ENCODE measurements at places on chromosomes 7 and 10.

DNA sequence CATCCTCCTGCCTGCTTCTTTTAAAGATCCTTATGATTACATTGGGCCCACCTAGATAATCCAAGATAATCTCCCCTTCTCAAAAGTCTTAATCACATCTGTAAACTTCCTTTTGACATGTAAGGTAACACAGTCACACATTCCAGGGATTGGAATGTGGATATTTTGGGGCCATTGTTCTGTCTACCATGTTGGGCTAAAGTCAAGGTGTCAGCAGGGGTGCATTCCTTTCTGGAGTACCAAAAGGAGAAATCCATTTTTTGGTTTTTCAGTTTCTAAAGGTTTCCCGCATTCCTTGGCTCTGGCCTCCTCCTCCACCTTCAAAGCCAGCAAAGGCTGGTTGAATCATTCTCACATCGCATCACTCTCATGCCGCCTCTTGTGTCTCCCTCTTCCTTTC lies 197.6 kb upstream of the NFE2L3 start:
- no peak for DNase-seq

DNA sequence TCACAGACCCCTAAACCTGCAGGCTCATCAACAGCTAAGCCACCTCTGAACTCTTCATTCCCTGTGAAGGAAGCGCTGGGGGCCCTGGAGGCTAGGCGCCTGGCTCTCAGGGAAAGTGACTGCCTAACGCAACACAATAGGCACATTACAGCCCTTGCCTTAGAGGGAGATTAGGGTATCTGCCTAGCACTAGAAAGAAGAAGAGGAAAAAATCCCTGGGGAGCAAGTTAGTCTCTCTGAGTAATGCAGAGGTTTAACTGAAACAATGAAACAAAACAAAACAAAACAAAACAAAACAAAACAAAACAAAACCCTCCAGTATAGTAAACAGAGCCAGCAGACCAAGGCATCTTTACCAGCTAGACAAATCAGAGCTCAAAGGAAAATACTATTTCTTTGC lies 2.6 kb downstream of the ZNF777 start:
- DNase-seq, result no peak

DNA sequence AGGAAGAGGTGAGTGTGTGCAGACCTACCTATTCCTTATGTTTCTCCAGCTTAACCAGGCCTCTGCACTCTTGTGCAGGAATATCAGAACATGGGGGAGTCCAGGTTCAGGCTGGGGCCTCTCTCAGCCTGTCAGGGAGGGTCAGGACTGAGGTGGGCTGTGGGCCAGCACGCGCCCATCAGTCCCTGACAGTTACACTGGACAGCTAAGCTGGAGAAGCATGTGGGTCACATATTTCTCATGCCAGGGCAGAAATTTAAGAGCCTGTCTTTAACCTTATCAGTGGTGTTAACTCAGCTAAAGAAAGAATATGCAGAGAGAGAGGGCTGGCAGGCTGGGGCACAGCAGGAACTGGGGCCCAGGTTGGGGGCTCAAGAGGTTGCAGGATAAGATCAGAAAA lies 8.7 kb upstream of the POLD2 start:
- peak; percentile 86 for DNase-seq

GRCh38 chr10:132100091-132100481 lies 34.3 kb downstream of the JAKMIP3 start:
- DNase-seq, result no peak

DNA sequence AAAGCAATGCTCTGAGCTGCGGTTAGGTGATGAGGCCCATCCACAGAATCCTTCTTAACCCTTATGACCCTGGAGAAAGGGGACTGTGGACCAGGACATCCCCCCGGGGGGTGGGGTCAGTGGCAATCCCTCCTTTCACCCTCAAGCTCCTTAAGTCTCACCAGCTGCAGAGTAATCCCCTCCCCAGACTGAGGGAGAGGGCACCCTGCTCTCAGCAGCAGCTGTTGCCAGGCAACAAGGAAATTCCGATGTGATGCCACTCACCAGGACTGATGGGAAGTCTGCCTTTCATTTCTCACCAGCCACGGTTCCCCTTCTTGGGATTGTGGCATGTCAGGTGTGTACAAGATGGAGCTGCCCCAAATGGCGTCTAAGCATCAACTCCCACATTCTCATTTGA lies 129.6 kb downstream of the DOCK1 start:
- no peak for DNase-seq

DNA sequence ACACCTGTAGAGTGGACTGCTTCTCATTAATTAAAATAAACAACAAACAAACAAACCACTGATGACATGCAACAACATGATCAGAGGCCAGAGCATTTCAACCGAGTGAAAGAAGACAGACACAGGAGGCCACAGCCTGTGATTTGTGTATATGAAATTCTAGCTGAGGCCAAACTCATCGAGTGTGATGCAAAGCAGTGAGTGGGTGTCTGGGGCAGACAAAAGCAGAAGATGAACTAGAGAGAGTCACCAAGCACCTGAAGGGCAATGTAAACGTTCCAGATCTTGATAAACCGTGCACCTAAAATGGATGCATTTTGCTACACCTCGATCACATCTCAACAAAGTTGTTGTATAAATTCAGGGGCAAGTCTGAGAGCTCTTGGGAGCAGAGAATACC lies 108.4 kb downstream of the KLF6 start:
- DNase-seq, result no peak

- peak; percentile 67 for DNase-seq
Measured at GRCh38 chr10:100364735-100365391, 17.8 kb downstream of the SCD start.

- DNase-seq, result no peak
Measured at GRCh38 chr10:18665815-18666558, 6.8 kb downstream of the ARL5B start.

DNA sequence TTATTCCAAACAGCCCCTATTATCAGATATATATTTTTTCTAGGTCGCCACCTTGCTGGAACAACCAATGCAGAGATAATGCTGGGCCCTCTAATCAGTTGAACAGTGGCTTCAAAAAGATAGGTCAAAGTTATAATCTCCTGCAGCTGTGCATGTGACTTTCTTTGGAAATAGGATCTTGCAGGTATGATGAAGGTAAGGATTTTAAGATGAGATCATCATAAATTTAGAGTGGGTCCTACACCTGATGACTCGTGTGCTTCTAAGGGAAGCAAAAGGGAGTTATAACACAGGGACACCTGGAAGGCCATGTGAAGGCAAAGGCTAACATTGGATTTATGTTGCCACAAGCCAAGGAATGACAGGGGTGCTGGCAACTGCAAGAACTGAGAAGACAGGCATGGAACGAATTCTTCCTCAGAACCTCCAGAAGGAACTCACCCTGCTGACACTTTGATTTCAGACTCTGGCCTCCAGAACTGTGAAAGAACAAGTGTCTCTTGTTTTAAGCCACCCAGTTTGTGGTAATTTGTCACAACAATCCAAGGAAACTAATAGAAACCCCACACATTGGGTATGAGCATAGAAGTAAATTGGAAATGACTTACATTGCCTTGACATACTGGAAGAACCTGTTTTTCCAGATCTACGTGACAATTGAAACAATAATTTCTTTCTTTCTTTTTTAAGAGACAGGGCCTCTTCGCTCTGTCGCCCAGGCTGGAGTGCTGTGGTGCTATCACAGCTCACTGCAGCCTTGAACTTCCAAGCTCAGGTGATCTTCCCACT lies 34.4 kb downstream of the CCDC71L start:
- DNase-seq, result no peak

DNA sequence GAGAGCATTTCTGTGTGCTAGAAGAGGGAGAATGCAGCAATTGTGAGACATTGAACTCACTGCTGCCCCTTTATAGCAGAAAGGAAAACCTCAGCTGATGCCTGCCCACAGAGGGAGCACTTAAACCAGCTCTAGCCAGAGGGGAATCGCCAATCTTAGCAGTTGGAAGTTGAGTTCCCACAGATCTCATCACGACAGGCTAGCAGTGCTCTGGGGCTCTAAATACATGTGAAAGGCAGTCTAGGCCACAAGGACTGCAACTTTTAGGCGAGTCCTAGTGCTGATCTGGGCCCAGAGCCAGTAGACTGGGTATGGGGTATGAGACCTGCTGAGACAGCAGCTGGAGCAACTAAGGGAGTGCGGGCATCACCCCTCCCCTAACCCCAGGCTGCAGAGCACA lies 25.2 kb upstream of the PRR15 start:
- DNase-seq, result no peak

- DNase-seq, result no peak
Measured at GRCh38 chr7:11829954-11830353, 2.0 kb downstream of the THSD7A start.

DNA sequence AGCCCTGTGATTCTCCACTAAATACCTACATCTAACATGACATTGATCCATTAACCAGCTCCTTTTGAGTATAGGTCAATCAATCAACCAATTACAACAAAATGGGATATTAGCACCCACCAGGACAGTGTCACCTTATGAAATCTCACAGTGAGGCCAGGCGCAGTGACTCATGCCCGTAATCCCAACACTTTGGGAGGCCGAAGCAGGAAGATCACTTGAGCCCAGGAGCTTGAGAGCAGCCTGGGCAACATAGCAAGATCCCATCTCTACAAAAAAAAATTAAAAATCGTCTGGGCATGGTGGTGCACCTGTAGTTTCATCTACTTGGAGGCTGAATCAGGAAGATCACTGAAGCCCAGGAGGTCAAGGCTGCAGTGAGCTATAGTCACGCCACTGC lies 28.5 kb downstream of the SRRM3 start:
- no peak for DNase-seq

- no peak for DNase-seq
Measured at GRCh38 chr10:74763934-74764591, 62.3 kb upstream of the KAT6B start.

DNA sequence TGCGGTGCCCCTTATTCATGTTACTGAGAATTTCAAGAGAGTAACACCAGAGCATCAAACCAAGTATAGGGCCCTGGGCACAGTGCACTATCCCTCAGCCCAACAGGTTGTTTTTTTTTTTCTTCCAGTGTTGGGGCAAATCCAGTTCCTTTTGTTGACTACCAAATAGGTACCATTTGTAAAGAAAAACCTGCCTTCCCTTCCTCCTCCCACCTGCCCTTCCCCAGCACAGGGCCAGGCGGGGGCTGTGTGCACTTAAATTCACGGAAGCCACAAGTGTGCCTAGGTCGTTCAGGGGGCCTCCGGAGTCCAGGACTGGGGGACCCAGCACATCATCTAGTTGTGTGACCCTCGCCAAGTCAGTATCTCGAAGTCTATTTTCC lies 595 bp upstream of the SFXN4 start:
- DNase-seq, result no peak

DNA sequence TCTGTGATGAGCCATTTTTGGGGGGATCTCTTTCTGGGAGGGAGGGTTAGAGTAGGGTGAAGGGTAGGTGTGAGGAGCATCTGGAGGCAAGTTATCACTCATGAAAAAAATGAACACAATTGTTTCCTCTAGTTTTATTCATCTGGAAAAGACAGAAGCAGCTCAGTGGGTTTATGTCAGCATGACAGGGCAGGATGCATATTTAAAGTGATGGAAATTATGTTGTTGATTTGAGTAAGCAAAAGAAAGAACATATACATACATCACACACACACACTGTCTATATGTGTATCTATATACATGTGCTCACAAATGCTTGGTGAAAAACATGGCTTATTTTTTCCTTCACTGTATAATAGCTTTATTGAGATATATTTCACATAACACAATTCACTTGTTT lies 114.2 kb downstream of the ADCY1 start:
- no peak for DNase-seq

- DNase-seq, result no peak
Measured at GRCh38 chr7:53642361-53642760, 606.9 kb downstream of the POM121L12 start.

DNA sequence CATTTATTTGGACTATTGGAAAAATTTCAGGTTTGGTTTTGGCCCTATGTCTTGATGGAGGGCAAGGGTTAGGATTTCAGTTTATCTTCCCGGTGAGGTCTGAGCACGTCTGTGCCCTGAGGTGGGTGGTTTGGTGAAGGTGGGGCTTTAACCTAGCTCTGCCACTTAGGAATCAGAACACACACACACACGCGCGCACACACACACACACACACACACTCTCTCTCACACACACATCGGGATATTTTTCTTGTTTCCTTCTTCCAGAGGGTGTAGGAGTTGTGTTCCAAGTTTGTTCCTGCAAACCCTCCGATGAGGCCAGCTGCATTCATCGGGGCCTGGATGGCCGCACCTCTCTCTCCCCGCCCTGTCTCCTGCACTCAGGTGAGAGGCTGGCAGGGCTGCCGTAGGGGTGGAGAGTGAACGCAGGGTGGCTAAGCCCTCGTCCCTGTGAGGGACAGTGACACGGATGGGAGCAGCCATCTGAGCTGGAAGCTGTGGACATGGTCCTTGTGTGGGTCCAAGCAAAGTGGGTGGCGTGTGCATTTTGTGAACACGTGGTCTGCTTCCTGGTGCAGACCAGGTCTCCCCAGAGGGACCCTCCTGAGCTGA lies 34.2 kb downstream of the CHST12 start:
- DNase-seq, result peak; percentile 31

DNA sequence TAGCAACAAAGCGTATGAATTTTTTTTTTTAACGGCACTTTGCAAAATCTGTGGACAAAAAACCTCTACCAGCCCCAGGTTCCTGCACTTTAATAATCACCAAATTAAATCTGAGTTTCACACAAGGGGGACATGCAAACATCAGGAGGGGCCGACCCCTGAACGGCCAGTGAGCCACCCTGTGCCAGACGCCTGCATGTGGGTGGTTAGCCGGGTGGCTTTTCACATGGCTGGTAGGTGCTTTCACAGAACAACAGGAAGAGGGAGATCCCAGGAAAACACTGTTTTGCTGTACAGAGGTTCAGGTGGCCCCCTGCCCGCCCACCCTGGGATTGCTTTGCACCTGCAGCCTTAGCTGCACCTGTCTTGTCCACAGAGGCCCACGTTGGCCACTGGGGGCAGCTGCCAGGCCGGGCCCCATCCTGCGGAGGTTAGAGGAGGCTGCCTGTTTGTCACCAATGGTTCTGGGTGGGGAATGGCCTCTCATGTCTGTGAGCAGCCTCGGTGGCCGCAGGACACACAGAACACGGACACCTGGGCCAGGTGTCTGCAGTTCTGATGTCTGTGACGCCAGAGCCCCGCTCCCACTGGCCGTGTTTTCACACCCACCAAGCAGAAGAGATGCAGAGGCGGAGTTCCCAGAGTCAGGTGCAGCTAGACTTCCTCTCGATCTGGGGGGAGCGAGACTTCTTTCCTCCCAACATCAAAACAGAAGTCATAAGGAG lies 107.7 kb downstream of the FAM53B start:
- DNase-seq, result no peak

- no peak for DNase-seq
Measured at GRCh38 chr7:38870147-38870546, 38.8 kb downstream of the VPS41 start.

GRCh38 chr7:22867589-22867988 lies 44.9 kb upstream of the TOMM7 start:
- no peak for DNase-seq

GRCh38 chr7:157471259-157472125 lies 134.7 kb downstream of the DNAJB6 start:
- no peak for DNase-seq

DNA sequence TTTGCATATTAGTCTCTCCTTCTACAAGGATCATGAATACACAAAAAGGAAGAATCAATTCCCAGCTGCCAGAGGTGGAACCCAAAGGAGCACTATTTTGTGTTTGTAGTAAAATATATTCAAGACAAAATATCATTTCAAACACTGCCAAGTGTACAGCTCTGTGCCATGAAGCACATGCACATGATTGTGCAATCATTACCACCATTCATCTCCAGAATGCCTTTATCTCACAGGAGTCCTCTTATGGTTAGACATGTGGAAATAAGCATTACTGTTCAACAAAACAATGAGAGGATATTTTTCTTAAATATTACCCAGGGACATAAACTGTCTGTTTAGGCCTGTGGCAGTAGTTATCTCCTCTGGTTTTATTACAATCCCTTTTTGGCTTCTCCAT lies 151.4 kb upstream of the PPP1R3A start:
- no peak for DNase-seq

GRCh38 chr7:26406433-26406832 lies 114.8 kb downstream of the SNX10 start:
- no peak for DNase-seq
